NCI-H1092 (cell line): ENCODE measurements at places on chromosomes 7 and 10.
A peak's percentile ranks its signal among the peaks of the same experiment; 100 is the strongest.

DNA sequence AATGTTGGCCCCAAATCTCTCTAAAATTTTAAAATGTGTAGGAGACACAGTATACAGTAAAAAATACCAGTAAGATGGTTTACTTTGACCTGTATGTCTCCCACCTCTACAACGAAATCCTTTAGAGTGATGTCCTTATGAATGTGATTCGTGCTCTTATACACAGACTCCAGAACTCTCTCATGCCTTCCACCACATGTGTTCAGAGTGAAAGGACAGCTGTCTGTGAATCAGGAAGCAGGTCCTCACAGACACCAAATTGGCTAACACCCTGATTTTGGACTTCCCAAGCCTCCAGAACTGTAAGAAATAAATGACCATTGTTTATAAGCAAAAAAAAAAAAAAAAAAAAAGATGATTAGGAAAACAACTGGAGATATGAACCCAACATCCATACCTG, 35.2 kb downstream of the RNF133 start:
- no peak for DNase-seq

- no peak for DNase-seq
Measured at GRCh38 chr10:89332123-89332633, 4.4 kb downstream of the IFIT3 start.

DNA sequence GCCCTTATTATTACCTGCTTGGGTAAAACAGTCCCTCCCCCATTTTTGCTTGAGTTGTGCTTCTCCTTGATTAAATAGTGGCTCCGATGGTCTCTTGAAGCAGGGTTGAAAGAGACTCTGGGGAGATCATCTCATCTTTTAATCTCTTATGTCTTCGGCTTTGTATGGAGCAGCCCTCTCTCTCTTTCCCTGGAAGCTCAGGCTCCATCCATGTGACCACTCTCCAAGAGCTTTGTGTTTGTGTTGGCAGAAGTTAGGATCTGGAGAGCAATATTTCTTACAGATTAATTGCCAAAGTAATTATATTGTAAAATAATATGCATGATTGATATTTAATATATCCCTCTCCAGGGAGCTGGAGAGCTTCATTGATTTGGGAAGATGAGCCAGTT, 76.9 kb downstream of the LRRC4 start:
- DNase-seq, result peak; percentile 68

DNA sequence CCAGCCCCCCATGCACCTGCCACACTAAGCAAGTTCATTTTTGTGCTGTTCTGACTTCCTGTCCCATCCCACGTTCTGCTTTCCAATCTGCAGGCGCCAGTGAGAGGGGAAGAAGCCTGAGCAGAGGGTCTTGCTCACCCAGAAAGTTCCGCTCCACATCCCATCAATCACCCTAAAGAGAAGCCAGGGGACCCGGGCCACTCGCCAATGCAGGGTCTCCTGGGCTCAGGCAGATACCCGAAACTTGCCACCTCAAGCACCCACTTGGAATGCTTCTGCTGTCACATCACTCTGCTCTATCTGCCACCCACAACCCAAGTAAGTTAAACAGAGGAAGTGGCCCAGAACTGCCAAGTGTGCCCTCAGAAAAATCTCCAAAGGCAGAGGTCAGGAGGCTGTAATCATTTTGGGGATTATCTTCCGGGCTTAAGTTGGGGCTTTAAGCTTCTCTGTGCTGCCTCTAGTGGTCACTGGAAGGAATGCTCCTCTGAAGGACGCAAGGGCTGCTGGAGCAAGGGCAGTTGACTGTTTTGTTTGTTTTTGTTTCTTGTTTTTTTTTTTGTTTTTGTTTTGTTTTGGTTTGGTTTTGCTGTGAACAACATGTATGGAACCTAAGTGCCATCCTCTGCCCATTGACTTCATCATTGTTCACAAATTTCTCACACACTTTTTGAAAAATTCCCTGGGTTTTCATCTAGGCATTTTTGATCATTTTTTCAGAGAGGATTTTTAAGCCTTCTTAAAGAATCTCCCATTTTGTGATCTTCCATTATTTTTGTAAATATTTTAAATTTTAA, 25.5 kb downstream of the PRR15 start:
- no peak for DNase-seq

GRCh38 chr7:137852108-137852507, 5.3 kb upstream of the DGKI start:
- no peak for DNase-seq

DNA sequence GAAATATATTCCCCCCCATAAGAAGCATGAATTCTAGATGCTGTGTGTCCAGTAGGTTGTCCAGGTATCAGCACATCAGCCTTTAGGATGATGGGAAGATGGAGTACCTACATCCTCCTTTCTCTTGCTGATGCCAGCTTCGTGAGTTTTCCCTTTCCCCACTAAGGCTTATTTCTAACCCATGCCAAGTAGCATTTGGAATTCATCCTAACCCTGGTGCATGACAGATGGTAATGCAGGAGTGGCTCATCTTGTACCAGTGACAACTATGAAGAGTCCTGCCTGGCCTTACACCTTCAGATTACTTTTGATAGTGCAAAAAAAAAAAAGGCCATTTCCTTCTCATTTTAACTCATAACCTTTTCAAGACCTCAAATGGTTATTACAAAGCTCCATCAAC, 58.7 kb downstream of the ARHGAP21 start:
- no peak for DNase-seq

- DNase-seq, result no peak
Measured at GRCh38 chr10:50508315-50509051, 115.3 kb downstream of the SGMS1 start.

GRCh38 chr7:157526005-157526912, 189.5 kb downstream of the DNAJB6 start:
- no peak for DNase-seq

DNA sequence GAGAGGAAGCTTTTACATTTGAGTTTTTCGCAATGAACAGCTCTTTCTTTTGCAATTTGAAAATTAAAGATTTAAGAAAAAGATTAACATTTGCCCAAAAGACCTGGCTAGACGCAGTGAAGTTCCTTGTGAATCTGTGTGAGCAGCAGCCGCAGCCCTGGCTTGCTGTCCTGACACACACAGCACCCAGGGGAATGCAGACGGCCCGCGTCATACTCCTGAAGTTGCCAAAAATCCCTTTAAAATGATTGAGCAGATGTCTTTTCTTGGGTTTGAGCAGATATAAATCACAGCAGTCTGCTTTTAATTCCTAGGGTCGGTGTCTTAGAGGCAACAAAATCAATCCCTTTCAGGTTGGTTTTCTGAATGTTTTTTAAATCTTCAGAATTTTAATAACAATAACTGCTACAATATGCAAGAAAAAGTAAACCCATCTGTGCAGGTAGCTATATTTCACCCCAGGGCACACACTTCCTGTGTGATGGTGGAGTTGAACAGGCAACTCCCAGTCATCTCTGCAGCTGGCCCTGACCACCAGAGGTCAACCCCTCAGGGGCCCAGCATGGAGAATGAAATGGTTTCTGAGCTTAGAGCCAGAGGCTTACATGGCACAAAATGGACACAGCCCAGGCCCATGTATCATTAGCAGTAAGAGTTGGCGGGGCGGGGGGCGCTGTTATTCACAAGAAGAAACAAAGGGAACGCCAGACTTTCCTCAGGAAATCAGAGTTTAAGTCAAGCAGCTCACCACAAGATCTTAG, 32.2 kb upstream of the TRIL start:
- DNase-seq, result no peak
